ENCODE measurements at places on chromosomes 3 and 15.
A peak's percentile ranks its signal among the peaks of the same experiment; 100 is the strongest.

GRCh38 chr15:72387741-72388140 lies 10.4 kb upstream of the TMEM202 start:
- no peak for DNase-seq

DNA sequence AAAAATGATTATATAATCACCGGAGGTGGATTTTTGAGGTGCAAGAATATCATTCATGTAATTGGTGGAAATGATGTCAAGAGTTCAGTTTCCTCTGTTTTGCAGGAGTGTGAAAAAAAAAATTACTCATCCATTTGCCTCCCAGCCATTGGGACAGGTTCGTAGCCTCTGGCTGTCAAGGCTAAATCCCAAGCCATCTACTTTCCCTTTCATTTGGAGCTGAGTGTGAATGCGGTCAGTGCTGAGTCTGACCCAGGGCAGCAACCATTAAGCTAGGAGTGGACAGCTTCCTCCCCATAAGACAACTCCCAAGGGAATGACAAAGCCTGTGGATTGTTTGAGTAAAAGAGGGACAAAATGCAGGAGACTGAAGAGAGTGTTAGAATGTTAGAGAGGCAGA lies 33.6 kb downstream of the PARP14 start:
- no peak for DNase-seq

GRCh38 chr3:71710906-71711494 lies 14.2 kb downstream of the EIF4E3 start:
- DNase-seq = no peak

- peak; percentile 70 for DNase-seq
Observed at GRCh38 chr3:63863150-63864007, at the start of the genes ATXN7 and THOC7. TSS of gene ATXN7 (plus strand) at chr3:63863867. CDS start at chr3:63912599, 48,732 bp downstream. TSS of gene THOC7 (minus strand) at chr3:63863805. CDS start at chr3:63863790, 15 bp downstream.

GRCh38 chr3:13537909-13538296 lies 11.0 kb upstream of the FBLN2 start:
- no peak for DNase-seq

GRCh38 chr3:141011997-141012262 lies 39.2 kb upstream of the SPSB4 start:
- DNase-seq = no peak

DNA sequence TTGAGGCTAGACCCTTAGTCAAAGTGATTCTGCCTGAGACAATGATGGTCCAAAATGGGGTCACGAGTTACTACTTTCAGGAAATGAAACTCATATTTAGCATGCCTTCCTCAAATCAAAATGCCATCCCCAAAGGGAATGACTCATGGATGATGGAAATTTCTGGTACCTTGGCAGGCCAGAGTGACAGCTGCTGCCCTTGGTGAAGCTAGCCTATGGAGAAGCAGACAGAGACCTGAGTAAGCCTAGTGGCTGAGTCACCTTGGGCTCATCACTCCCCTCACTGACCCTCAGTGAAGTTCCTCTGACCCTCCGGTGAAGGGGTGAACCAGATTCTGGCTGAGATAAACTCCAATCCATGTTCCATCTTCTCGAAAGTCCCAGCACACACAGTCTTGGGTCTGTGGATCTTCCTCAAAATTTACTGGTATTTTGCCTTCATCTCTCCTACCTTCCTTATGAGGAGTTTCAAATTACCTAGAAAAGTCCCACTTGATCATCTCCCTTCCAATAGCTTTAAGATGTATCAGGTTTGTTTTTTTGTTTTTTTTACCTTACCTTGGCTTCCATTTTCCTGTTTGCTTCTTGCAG lies 54.5 kb upstream of the ABHD17C start:
- no peak for DNase-seq

- no peak for DNase-seq
Observed at GRCh38 chr15:69076756-69077155, 62.3 kb downstream of the NOX5 start.

GRCh38 chr15:38672814-38673670 lies 108.4 kb upstream of the RASGRP1 start:
- DNase-seq = peak; percentile 33

DNA sequence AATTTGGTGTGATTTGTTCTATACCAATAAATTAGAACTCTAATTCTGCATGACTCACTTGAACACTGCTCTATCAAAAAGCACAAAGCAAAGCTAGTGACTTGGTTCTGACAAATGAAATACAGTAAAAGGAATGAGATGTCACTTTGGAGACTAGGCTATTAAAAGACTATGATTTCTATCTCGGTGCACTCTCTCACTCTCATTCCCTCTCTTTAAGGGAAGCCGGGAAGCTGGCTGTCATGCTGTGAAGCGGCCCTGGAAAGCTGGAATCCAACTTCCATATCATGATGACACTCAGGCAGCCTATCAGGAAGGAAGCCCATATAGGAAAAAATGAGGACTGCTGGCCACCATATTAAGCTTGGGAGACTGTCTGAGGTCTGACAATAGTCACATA lies 590.1 kb upstream of the CBLB start:
- no peak for DNase-seq

DNA sequence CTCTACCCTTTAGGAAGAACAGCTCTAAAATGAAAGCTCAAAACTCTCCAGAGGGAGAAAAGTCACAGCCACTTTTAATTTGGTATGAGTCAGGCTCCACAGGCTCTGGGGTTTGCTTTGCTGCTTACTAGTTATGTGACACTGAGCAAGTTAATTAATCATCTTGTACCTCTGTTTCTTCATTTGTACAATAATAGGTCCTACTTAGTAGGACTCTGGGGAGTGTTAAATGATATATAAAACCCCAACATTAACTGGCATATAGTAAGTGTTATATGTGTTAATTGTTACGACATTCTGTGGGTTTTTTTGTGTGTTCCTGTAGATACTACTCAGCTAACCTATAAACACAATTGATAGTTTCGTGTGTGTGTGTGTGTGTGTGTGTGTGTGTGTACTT lies 6.6 kb downstream of the ACKR2 start:
- DNase-seq = no peak

- DNase-seq = no peak
Observed at GRCh38 chr3:39202094-39202493, 9.7 kb upstream of the XIRP1 start.

- DNase-seq = no peak
Observed at GRCh38 chr15:90837094-90837493, 31.3 kb upstream of the FURIN start.

DNA sequence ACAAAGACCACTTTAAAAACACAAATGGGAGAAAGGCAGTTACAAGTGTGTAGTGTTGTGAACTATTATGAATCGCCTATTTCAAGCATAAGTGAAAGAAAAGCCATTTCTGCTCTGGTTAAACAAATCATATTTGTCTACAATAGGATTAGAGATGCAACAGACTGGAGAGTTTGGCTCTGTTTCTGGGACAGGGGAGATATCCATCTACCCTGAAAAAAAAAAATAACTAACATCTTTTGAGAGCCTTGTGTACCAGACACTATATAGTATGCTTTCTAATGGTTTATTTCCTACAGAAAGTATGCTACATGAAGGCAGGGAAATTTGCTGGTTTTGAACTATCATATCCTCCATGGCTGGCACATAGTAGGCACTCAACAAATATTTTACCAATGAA lies 106.7 kb upstream of the FHIT start:
- no peak for DNase-seq

- no peak for DNase-seq
Observed at GRCh38 chr15:83866692-83867091, 212.8 kb downstream of the ADAMTSL3 start.

DNA sequence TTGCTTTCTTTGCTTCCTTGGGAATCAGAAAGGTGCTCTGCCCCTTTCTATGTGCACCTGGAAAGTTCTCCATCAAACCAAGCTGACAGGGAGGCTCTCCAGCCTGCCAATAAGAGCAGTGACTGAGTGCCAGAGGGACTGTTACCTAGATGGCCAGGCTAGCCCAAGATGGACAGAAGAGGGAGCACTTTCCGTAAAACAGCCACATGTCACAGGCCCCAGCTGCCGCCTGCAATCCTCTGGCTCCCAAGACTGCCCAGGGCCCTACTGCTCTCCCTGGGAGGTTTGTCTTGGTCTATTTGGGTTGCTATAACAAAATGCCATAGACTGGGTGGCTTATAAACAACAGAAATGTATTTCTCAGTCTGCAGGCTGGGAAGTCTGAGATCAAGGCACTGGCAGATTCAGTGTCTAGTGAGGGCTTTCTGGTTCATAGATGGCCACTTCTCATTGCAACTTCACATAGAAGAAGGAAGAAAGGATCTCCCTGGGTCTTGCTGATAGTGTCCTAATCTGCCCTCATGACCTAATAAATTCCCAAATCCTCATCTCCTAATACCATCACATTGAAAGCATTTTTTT lies 72.3 kb downstream of the TAMM41 start:
- DNase-seq = no peak

- no peak for DNase-seq
Observed at GRCh38 chr15:77629070-77630030, 3.4 kb downstream of the LINGO1 start.

GRCh38 chr3:138234401-138235179 lies 47.5 kb downstream of the ARMC8 start:
- no peak for DNase-seq

- no peak for DNase-seq
Observed at GRCh38 chr3:53616321-53616720, 121.9 kb downstream of the CACNA1D start.

GRCh38 chr3:142226474-142226873 lies 1.1 kb upstream of the GK5 start:
- no peak for DNase-seq

DNA sequence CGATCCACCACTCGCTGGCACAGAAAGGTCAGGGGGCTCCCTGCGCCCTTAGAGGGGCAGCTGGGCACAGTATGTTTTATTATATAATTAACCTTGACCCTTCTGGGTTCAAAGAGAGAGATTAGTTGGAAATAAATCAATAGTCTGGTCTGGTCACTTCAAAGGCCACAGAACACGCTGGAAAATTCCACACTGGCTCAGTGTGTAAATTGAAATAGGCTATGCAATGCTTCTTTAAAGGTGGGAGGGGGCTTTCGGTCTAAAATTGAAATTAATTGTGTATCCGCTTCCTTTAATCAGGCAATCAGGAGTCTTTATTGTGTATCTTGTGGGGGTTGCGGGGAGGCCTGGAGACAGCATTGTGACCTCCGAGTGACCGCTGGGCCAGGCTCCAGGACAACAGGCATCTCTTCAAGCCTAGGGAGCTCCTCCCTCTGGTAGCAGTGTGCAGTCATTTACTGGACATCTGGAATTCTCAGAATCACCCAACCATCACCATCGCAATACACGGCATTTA lies 8.0 kb downstream of the RNU5B-1 start:
- DNase-seq = no peak

DNA sequence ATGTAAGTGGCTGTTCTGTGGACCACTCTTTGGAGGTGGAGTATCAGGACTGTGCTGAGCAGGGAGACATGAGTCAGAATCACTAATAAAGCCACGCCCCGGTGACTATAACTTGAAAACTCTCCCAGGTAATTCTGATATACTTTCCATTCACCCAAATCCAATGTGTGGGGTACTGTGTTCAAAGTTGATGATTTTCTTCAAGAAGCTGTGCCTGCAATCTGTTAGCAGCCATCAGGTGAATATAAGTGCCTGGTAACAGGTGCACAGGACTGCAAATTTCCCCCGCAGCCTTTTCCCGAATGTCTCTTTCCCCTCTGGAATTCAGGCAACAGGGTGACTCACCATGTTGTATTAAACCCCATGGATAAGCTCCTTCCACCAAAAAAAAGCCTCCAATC lies 17.0 kb downstream of the MAGI1 start:
- DNase-seq = no peak

DNA sequence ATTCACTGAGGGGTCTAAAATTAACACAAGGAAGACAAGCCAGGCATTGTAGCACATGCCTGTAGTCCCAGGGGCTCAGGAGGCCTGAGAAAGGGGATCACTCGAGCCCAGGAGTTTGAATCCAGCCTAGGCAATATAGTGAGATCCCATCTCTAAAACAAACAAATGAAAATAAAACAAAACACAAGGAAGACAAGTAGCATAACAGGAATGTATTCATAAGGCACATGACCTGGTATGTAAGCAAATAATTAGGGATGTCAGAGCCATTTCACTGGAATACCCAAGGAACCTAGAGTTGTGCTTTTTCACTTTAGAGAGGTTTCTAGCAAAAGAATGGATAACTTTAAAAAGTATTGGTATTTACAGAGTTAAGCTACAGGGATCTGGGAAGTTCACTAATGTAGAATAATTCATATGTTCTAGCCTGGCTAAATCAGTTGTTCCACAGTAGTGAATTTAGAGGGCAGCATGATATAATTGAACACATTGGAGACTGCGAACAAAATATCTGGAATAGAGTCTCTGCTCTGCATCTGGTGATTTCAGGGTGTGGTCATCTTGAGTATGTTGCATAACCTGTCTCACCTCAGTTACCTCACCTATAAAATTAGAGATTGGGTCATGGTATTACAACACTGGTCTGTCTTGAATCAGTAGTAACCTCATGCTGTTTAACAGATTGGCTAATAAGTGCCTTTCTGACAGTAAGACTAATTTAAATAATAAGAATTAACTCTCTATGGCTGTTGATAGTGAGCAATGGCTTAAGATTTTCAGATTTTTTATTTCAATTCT lies 9.3 kb downstream of the GRAMD1C start:
- DNase-seq = no peak

DNA sequence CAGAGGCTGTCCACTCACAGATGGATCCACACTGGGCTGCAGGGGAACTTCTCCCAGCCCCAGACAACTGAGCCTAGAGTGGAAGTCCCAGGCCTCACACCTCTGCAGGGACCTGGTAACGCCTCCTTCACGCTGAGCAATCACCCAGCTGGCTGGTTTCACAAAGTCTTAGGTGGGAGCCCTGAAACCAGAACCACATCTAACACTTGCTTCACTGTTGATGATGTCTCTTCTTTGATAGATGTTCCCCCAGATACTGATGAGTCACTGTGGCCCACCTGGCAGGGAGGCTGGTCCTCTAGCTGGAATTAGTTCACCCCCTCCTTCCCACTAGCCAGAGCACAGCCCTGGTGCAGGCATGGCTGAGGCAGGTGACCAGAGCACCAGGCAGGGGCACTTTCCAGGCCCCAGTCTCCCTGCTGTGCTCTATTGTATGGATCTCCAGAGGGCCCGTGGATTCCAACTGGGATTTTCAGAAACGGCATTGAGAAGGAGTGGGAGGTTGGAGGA lies 33.5 kb downstream of the MYL3 start:
- DNase-seq = no peak

- DNase-seq = no peak
Observed at GRCh38 chr15:81897057-81897677, 148.7 kb downstream of the MEX3B start.

GRCh38 chr15:74956648-74957475 lies at the start of gene RPP25:
TSS of gene RPP25 (minus strand) at chr15:74956772. CDS start at chr15:74956583, 189 bp downstream.
- peak; percentile 43 for DNase-seq

- no peak for DNase-seq
Observed at GRCh38 chr15:43286074-43286473, 19.3 kb upstream of the TGM5 start.

DNA sequence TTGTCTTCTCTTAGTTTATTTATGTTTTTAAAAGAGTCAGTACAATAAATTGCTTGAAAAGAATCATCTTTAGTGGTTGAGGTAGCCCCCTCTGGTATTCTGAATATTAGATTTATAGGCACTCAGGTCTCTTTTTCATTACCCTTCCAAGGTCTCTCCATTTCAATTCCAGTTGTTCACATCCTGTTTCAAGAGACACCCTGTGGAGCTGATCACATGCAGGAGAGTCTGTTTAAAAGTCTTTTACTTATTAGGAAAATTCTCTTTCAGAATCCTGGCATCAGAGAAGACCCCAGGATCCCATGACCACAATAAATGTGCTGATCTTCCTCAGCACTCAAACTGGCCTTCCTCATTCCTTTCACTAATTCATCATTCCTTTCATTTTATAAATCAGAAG lies 195.7 kb downstream of the ZIC4 start:
- no peak for DNase-seq
